Astrocyte of the cerebellum (primary cell): ENCODE measurements at places on chromosomes 4 and X.

DNA sequence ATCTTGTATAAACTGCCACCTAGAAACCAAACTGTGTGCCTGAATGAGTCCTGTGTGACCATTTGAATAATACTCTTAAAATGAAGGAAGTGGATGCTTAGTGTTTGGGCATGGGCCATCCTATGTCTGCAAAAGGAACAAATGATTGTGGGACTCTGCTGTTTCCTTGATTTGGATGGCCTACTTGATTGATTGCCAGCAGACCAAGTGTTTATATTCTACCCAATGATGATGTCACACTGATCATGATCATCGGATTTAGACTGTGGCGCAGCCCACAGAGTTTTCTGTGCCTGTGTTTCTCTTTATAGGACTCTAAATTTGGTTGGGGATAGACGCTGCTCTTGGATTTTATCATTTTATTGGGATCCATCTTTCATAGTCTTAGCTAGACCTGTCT lies 4.4 kb downstream of the SEPTIN11 start:
- no peak for DNase-seq

DNA sequence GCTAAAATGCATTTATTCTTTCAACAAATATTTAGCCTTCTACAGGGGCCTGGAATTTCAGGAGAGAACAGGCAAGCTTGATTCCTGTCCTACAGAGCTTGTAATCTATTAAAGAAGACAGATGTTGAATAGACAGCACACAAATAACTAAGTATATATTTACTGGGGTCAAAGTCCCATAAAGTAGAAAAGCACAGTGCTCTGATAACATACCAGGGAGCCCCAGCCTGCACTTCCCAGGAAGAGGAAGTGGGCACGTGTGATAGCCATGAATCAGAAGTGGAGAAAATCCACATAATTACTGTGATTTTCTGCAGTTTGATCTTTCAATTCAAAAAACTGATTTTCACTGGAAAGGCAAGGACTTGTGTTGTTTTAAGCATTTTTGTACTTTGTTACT lies 129.1 kb downstream of the EGF start:
- no peak for DNase-seq

DNA sequence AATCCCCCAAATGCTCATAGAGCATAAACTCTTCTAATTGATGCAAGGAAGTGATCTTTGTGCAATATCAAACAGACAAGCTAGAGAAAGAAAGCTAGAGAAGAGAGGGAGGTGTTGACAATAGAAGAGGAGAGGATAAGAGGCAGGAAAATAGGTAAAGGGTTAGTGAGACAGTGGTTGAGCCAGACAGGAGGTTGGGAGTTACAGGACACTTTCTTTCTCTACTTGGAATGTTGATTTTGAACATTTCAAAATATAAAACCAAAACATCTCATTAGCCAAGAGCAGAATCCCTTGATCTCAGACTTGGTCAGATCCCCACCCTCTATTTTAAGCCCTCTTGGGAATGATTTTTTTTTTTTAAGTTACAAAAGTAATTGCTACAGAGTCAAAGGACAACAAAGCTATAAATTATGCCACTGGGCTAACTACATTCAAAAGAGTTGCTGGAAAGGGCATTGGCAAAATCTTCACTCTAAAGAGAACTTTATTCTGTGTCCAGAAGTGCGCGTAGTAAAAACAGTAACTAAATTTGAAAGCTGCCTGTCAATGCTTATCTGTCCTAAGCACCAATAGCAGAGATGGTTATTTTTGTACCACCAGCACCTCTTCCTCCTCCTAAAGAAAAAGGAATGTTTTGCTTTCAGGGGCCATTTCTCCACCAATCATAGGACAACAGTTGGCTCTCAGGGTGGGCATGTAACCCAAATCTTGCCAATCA lies 133.8 kb downstream of the PDGFC start:
- no peak for DNase-seq

DNA sequence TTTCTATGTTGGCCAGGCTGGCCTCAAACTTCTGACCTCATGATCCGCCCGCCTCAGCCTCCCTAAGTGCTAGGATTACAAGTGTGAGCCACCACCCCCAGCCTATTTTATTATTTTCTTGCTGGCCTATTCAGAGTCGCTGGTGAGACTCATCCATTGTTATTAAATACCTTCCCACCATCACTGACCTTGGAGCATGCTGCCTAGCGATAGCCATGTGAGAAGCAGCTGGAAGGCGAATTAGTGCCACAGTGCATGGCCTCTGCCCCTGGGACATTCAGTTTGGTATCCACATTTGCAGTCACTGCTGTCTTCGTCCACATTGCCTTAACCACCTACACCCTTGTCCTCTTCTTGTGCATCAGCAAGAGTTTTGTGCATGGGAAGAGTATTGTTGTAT lies 32.4 kb upstream of the NMU start:
- no peak for DNase-seq

DNA sequence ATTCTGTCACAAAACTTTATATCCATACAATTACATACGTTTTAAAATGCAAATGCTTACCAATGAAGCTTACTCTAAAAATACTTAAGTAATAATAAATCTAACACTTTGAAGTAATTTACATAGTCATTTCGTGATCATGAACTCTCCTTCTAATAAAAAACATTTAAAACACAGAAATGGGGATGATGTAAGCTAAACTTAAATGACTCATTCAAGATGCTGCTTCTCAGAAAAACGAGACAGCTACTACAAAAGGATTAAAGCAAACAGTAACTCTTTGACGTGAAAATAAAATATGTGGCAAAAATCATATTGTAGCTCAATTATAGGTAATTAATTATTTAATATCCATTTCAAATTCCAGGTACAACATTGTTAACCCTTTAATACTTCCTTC lies 148.7 kb downstream of the FGF16 start:
- no peak for DNase-seq

DNA sequence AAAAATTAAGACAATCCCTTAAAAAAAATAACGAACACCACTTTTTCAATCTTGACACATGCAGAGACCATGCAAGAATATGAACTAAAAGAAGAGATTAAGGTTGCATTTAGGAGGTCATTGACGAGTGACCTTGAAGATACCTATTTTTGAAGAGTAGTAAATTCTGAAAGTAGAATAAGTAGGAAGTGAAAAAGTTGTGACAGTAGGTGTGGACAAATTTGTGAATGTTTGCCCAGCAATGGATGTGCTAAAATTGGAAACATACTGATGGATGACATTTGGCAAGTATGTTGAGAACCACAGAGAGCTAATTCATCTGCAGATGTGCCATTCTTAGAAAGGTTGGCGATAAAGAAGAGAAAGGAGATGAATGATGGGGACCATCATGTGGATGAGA lies 213.7 kb upstream of the VCX3A start:
- no peak for DNase-seq

DNA sequence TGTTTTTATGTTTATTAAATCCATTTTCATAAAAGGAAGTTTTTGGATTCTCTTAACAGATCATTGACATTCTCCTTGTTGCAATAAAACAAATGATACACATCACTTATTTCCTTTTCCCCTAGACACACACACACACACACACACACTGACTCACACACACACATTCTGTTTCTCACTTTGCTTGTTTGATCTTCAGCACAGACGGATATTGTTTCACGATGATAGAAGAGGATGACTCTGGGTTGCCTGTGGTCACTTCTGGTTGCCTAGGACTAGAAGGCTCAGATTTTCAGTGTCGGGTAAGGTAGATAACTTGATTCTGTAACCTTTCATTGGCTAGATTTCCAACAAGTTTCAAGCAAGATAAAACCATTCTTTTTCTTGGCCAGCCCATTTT lies 356.8 kb downstream of the BMPR1B start:
- DNase-seq: no peak

DNA sequence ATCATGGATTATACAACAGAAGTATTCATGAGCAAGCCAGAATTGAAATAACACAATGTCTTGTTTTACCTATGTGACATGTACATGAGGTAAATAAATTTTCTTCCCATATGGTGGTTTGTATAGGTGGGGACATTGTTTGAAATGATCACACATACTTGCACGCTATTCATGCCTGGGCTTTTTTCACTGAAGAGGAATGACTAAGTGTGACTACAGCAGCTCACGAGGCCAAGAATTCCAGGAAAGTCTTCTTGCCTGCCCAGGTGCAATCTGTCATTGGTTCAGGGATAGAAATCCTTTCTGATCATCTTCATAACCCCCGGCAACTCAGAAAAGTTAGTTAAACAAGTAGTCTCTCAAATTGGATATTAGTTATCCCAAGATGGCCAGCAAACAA lies 36.3 kb upstream of the AREG start:
- no peak for DNase-seq

DNA sequence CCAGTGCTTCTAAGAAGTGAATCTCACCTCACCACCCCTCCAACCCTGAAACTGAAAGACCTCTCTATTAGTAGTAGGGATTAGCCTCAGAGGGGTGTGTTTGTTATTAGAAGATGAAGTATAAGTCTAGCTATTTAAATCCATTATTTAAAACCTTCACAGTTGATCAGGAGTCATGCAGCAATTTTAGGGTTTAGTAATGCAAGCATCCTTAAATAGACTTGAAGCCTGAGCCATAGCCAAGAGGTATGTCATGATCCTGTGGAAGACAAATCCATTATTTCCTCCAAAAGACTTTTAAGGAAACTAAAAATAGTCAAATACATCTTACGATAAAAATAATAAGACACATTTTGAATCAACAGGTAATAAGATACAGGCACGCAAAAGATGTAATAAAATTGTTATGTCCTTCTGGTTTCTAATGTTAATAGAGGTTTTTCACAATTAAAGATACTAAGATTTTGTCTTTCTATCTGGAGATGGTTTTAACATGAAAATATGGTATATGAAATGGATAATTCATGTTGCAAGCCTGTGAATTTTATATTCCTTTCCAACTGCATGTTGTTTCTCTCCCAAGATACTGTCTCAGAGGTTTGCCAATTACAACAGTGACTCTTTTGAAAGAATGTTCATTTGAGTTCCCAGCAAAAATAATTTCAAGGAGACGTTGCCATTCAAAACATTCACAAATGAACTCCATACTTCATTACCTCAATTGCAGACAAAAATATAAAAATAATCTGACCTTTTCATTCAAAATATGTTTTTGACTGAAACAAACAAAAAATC lies 68.0 kb downstream of the LUZP4 start:
- DNase-seq: no peak

- DNase-seq: no peak
Observed at GRCh38 chrX:17792826-17793225, 55.5 kb downstream of the SCML1 start.

DNA sequence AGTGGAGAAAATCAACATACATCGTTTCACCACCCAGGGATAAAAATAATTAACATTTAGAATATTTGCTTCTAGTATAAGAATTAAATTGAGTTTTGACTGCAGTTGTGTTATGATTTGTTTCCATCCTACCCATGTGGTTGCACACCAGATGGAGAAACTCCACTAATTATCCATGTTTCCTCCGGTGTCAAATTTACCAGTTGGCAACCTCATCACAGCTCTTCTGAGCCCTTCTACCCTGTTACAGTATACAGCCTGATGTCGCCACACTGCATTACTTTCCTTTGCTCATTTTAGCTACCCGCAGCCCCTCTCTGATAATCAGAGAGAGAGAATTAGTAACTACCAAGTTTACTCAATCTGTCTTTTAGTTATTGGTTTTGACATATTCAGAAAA lies 411.2 kb downstream of the DTHD1 start:
- no peak for DNase-seq

DNA sequence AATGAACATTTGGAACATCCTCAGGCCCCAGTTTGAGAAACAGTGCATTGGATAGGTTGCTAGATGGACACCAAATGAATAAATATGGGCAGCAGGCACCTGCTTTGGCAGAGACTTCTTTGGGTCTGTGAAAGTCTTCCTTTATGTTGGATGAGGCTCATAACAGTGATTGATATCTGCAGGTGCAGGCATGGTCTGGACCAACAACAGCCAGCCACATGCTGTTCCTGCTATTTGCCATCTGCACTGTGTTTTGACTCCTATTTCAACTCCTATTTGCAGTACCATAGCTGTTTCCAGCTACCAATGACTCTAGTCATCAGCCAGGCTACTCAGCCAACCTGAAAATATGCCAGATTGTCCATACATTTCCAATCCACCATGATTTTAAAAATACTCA lies 60.9 kb downstream of the ANAPC4 start:
- no peak for DNase-seq

DNA sequence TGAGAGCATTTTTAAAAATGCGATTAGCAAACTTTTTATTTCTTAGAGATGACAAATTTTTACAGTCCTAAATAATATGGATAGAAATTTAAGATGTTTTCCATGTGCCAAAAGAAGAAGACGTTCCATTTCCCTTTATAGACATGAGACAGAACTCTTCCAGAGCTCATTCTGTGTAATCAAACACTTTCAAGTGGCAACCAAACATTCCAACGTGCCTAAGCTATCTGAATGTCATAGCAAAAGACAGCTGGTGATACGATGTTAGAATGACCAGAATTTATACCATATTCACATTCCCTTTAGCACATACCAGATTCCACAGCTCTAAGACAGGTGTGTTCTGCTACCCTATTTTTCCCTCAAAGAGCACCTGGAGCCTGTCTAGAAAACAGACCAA lies 133.2 kb downstream of the ENOX2 start:
- DNase-seq: no peak
